Tibial artery (tissue), 4 donors: ENCODE measurements at places on chromosomes 5 and 9.

- no peak for DNase-seq
Observed at GRCh38 chr5:58875599-58875998, 292.7 kb downstream of the RAB3C start.

DNA sequence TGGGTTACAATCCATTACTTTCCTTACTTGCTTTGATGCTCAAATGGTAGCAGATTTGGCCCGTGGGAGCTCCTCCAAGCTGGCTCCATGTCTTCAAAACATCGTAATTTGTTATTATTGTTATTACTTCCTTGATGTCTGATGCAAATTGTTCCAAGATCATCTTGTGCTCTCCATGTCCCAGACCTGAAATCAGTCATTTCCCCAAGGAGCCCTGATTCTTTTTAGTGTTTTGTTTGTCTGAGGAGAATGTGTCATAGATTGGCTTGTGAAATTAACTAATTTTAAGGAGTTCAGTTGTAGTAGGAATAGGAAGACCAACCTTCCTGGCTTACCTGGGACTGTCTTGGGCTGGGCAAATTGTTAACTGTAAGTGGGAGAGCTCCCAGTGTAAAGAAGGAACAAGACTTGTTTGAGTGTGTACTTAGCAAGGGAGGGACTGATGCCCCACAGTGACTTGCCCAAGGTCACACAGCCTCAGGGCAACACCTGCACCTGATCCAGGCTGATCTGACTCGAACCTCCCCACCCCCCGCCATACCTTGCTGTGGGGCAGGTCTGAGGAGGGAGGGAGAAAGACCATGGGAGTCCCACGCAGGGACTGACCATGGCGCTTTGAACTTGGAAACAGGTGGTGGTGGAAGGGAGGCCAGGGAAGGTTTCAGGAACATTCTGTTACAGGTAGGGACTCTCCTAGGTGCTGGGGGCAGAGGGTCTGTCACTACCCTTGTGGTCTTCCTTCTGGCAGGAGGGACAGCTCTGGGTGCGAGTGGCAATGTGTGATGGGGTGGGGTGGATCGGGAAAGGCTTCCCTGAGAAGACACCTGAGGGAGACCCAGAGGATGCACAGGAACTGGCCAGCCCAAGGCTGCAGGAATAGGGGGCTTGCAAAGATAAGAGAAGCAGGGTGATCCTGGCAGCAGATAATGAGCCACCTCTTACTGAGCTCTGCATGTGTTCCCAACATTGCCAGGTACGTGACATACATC, 2.7 kb upstream of the BICD2 start:
- no peak for DNase-seq

GRCh38 chr5:154300207-154300883, 109.8 kb downstream of the GALNT10 start:
- no peak for DNase-seq

GRCh38 chr5:175207321-175208040, 236.5 kb downstream of the DRD1 start:
- no peak for DNase-seq

DNA sequence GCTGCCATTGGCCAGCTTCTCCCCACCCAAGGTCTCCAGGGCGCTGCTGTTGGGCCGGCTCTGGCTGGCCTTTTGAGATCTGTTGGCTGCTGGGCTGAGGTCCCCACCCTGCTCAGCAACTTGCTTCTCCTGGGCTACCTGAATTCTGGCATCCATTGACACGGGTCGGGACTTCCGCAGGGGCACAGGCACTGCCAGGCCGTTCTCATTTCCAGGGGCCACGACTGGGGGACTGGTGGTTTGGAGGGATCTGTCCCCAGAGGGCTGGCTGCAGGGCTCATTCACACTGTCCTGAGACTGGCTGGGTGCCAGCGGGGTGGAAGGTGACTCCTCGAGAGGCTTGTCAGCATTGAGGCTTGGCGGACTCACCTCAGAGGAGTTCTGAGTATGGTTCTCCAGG, 87.1 kb upstream of the FBXW11 start:
- DNase-seq: no peak

- no peak for DNase-seq
Observed at GRCh38 chr5:145340099-145340498, 495.0 kb downstream of the PRELID2 start.

- DNase-seq: no peak
Observed at GRCh38 chr5:65078331-65078730, 309.6 kb downstream of the CWC27 start.

- DNase-seq: no peak
Observed at GRCh38 chr9:127153501-127153900, 31.1 kb upstream of the ANGPTL2 start.

GRCh38 chr5:139600336-139600949, 39.3 kb downstream of the UBE2D2 start:
- DNase-seq: no peak

GRCh38 chr9:137487454-137488326, 28.6 kb upstream of the NSMF start:
- no peak for DNase-seq

- no peak for DNase-seq
Observed at GRCh38 chr9:69667306-69667705, 4.9 kb downstream of the APBA1 start.

DNA sequence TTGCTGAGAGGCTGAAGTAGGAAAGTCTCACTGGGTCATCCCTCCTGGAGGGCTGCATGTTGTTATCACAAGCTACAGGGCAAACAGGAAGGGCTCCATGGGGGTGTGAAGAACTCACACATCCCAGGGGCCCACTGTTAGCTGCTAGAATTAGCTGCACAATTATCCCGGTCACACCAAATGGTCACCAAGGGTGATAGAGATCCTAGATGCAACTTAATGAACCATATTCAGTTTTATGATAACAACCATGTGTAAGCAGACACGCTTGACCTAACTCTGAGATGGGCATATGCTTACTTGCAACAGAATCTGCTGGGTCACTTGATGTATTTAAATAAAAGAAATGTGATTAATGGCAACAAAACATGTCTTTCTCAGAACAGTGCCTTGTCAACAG, 143.5 kb upstream of the C6 start:
- DNase-seq: no peak

DNA sequence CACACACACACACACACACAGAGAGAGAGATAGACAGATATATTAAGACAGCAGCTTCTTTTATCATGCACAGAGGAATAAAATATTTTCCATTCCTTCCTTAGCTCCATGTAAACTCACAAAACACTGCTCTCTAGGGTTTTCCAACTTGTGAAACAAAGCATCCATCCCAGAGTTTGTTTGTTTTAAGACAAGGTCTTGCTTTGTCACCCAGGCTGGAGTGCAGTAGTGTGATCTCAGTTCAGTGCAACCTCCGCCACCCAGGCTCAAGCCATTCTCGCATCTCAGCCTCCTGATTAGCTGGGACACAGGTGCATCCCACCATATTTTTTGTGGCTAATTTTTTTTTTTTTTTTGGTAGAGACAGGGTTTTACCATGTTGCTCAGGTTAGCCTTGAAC, 298.7 kb downstream of the FBXL17 start:
- DNase-seq: no peak

DNA sequence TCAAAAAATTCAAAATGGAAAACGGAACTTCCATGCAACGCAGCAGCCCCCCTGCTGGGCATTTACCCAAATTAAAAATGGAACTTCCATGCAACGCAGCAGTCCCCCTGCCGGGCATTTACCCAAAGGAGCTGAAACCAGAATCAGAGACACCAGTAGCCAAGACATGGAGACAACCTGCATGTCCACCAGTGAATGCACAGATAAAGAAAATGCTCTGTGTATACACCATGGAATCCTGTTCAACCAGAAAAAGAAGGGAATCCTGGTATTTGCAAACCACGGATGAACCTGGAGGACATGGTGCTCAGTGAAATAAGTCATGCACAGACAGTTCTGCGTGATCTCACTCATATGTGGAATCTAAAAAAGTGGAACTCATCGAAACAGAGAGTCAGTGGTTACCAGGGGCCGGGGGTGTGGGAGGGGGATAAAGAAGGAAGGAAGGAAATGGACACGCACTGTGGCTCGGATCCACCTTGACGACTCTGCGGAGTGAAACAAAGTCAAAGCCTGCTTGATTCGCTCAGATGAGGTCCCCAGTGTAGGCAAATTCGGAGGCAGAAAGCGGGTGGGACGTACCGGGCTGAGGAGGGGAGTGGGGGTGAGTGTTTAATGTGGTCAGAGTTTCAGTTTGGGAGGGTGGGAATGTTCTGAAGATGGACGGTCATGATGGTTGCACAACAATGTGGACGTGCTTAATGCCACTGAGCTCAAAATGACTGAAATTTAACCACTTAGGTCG, 40.2 kb upstream of the EXOC3 start:
- DNase-seq: no peak

DNA sequence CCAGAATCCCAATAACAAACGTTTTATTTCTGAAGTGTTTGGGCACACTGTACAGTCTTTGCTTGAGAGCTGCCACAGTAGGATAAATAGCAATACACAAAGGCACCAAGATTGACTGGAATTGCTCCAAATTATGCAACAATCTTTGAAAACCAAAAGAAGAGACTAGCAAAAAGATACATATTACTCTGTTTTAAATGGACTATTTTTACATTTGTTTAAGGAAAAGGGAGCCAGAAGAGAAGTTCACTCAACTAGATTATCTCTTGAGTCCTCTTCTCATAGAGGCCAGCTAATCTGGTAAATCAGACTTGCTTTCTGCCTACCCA, 385.0 kb upstream of the SLC30A5 start:
- no peak for DNase-seq

DNA sequence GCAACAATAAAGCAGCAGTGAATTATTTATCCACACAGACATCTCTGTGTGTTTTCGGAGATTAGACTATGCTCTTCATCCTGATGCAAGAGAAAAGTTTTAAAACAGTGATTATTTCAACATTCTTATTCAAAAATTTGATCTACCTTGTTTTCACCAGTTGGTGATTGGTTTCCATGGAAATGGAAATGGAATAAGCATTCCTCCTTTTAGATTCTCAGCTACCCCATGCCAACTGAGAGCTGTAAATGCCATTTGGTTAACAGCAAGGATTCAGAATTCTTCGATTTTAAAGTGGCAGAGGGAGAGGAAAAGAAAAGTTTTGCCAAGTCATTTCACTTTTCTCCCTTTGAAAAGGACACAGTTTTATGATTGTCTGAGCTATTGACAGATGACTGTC, 154.7 kb downstream of the PCSK5 start:
- DNase-seq: no peak

DNA sequence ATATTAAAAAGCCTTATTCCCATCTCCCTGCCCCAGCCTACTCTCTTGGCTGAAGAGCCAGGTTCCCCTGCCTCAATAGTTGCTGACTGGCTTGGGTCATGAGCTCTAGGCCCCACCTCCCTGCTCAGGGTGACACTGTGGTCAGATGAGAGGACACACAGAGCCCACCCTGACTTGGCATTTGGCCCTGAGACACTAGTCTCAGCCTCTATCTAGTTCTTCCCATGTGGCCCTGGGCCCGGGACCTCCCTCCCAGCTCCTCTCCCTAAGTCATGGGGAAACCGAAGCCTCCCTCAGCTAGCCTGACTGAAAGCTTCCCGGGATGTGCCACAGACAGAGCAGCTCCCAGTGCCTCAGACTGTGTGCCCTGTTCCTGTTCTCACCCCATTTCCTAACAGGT, 5.8 kb upstream of the MYOZ3 start:
- no peak for DNase-seq

DNA sequence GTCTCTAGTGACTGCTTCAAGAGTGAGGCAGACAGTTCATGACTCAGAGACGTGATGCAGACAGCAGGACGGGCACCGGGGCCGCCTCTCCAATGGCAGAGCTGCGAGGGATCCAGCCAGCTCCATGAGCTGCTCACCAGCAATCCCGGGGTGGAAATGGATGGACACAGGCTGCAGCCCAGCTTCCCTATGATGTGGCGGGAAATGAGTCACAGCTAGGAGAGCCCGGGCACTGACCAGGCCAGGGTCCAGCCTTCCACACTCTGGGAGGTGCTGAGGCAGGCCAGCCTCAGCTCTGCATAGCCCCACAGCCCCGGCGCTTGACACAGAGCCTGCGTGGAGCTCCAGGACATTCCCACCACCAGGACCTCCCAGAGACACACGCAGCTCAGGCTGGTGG, 244.8 kb upstream of the IRX2 start:
- peak; percentile 24 for DNase-seq

DNA sequence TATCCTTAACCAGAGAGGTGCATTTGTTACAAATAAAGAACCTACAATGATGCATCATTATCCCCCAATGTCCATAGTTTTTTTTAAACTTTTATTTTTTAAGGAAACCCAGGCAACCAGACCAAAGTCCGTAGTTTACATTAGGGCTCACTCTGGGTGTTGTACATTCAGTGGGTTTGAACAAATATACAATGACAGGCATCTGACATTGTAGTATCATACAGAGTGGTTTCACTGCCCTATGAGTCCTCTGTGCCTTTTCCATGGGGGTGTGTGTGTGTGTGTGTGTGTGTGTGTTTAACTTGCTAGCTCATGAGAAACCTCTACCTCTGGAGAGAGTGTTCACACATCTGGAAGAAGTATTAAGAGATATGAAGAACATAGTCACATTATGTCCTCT, 141.5 kb downstream of the KDM4C start:
- DNase-seq: no peak

GRCh38 chr9:129267141-129267540, 89.1 kb upstream of the IER5L start:
- DNase-seq: no peak

DNA sequence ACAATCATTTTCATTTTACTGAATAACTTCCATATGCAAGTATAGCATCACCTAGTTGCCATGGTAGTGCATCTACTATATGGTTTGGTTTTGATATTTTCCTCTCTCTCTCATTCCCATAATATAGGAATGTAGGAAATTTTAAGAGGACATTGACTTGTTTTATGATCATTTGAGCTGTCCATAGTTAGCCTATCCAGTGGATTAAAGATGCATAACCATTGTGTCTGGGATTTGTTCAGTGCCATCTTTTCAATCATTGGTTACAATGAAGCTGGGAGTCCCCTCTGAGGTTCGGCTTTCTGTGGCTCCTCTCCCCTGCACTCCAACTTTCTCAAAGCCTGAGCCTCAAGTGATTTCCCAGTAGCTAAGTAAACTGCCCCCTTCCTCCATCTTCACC, 458.5 kb downstream of the RAB3C start:
- no peak for DNase-seq

- no peak for DNase-seq
Observed at GRCh38 chr9:104982543-104982942, 54.6 kb upstream of the ABCA1 start.

- peak; percentile 81 for DNase-seq
Observed at GRCh38 chr9:128987805-128988204, 40.3 kb downstream of the NUP188 start.

DNA sequence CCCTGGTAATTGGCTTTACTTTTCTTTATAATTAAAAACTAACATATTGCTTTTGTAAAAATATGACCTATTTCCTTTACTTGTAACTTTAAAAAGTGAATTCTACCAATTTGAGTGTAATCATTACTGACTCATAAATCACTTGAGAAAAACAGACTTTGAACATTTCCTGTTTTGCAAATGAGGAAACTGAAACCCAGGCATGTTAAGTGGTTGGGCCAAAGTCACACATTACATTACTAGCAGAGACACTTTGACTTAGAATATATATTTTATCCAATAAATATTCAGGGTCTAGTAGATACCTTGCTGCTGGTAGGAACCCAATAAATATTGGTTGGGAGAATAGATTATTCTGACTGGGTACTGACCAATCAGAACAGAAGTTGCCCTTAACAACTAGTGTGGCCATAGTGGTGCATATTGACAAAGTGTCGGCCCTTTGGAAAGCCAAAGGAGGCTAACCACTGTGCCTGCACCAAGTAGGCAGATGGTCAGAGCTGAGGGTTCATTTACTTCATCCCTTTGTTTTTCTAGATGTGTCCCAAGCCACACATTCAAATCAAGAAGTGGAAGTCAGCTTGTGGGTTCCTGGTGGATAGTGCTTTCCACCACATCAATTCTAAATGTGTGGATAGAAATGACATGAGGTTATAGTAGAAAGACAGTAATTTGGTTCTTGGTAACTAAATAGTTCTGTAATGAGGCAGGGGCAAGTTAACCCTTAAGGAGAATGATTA, 365.1 kb upstream of the RIOK2 start:
- no peak for DNase-seq
